Stimulated activated CD8-positive, alpha-beta memory T cell treated with anti-CD3 and anti-CD28 coated beads, Interleukin-4, amount 100 ng/mL, for 1 hour (primary cell): ENCODE measurements at places on chromosomes 12 and 14.

DNA sequence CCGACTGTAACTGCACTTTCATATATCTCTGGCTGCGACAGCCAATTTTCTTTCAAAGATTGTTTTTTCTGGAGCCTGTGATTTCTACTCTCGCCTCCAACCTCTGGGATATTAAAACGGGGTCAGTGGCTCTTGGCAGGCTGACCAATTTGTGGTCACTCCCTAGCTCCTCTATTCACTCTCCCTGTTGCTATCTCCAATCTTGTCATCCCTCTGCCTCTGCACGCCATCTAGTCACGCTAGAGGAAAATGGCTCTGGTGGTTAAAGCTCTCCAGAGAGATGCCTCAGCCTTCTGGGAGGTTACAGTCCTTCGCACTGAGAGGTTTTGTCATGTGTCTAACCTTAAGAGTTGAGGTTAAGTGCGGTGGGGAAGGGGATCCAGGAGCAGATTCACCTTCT lies 59.8 kb upstream of the CISTR start:
- no peak for DNase-seq

- no peak for DNase-seq
Observed at GRCh38 chr12:20423557-20423956, 55.2 kb downstream of the PDE3A start.

DNA sequence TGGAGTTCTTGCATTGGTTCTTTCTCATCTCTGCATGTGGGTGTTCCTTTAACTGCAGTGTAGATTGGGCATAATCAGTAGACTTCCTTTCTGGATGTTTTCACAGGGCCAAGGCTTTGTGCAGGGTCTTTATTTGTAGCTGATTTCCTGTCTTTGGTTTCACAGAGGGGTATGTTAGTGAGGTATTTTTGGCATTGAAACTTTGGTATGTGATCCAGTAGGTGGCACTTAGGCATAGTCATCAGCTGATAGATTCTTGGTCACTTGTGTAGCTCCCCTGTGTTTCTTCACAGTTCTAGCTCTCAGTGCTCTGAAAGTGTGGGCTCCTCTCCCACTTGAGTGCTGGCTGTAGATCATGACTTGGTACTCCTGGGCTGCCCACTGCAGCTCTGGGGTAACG lies 52.7 kb upstream of the LMO3 start:
- no peak for DNase-seq

DNA sequence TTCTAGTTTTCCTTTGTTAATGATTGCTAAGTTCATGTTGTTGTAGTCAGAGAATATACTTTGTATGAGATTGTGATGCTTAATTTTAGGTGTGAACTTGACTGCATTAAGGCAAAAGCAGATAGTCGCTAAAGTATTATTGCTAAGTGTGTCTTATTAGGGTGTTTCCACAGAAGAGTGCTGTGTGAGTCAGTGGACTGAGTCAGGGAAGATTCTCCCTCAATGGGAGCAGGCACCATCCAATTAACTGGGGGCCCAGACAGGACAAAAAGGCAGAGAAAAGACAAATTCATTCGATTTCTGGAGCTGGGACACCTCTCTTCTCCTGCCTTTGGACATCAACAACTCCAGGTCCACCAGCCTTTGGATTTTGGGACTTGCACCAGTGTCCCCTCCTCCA lies 48.5 kb downstream of the BAZ1A start:
- no peak for DNase-seq

- DNase-seq = no peak
Observed at GRCh38 chr14:58082491-58083098, 69.4 kb downstream of the ARMH4 start.

DNA sequence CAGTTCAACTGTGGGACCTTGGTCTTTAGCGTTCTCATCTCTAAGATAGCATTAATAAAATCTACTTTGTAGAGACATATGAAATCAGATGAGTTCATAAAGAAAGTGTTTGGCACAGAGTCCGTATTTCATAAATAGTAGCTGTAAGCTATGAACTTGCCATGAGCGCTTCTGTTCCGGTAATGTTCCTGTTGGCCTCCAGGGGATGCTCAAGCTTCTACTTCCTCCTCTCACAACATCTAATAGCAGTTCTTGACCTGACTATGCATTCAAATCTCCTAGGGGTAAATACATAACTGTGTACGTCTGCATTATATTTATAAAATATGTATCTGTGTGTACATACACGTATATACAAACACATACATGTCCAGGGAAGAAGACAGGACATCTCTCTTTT lies 288.2 kb upstream of the TMPO start:
- DNase-seq = no peak

DNA sequence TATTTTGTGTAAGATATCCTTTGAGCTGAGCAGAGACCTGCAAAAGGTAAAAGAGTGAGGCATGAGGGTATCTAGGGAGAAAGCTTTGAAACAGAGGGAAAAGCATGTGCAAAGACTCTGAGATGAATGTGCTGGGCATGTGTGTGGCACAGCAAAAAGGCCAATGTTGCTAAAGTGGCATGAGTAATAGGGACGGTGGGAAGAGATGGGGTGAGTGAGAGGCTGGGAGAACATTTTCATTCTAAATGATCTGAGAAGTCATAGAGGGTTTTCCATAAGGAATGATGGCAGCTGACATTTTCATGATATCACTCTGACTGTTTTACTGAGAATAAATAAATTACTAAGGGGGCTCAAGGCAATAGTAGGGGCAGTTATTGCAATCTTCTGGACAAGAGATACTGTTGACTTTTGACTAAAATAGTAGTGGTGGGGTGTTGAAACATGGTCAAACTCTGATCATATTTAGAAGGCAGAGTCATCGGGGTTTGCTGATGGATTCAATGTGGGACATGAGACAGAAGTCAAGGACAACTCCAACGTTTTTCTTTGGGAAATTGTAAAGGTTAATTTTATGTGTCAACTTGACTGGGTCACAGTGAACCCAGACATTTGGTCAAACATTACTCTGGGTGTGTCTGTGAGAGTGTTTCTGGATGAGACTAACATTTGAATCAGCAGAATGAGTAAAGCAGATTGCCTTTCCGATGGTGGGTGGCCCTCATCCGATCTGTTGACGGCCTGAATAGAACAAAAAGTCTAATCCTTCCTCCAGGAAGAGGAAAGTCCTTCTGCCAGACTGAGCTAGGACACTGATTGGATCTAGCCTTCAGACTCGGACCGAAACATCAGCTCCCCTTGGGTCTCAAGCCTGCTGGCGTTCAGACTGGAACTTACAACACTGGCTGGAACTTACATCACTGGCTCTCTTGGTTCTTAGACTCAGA lies 193.9 kb upstream of the PLXNC1 start:
- no peak for DNase-seq

GRCh38 chr12:113766131-113766878 lies 199.8 kb downstream of the RBM19 start:
- DNase-seq = no peak

- no peak for DNase-seq
Observed at GRCh38 chr14:22394616-22395015, 194.4 kb downstream of the DAD1 start.

GRCh38 chr14:22533057-22533704 lies 55.8 kb downstream of the DAD1 start:
- no peak for DNase-seq

GRCh38 chr14:68814539-68815297 lies 21.9 kb upstream of the ZFP36L1 start:
- no peak for DNase-seq

DNA sequence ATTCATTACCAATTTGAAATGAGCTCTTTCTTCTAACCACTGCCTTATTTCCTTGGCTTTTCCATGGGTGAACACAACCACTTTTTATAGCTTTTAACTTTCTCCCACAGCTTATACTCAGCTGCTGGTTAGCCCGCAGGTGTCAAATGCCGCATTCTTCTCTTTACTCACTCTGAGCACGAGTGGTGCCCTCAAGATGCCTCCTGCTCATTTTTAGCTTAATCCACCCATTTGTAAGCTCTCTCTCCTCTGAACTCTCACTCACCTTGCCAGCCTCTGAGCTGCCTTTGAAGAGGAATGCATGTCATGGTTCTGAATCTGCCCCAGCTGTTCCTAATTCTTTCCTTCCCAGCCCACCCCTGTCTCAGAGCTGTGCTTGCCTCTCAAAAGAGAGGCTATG lies 449.4 kb upstream of the PRICKLE1 start:
- DNase-seq = no peak

DNA sequence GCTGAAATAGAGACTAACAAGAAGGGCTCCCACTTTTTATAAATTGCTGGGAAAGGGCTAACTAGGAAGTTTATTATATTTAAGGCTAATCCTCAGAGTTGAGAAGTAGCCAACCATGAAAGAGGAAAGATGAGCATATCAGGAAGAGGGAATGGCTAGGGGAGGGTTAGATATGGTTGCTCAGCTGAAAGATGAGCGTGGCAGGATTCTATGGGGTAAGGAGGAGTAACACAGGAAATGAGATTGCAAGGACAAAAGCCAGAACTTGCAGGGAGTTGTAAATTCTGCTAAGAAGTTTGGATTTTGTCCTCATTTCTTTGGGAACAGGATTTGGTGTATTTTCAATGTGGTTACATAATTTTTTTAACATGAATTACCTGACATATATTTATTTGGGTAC lies 127.4 kb upstream of the ATP2B1 start:
- DNase-seq = no peak

DNA sequence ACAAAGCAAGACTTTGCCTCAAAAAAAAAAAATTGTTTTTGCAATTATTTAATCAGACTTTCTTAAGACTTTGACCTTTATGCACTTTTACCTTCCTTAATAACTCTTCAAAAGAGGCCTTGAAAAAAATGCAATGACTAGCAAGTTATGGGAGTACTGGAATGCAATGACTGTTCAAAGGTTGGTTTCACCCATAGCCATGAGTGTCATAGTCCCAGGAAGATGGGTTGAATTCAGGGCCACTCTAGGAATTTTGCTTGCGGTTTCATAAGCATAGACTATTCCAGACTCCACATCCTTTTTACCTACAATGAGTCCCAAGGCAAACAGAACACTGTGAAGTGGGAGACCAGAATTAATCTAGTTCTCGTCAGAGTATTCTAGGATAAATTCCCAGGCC lies 29.4 kb upstream of the DENND5B start:
- DNase-seq = no peak

- DNase-seq = no peak
Observed at GRCh38 chr12:12474471-12474928, 88.2 kb downstream of the DUSP16 start.

DNA sequence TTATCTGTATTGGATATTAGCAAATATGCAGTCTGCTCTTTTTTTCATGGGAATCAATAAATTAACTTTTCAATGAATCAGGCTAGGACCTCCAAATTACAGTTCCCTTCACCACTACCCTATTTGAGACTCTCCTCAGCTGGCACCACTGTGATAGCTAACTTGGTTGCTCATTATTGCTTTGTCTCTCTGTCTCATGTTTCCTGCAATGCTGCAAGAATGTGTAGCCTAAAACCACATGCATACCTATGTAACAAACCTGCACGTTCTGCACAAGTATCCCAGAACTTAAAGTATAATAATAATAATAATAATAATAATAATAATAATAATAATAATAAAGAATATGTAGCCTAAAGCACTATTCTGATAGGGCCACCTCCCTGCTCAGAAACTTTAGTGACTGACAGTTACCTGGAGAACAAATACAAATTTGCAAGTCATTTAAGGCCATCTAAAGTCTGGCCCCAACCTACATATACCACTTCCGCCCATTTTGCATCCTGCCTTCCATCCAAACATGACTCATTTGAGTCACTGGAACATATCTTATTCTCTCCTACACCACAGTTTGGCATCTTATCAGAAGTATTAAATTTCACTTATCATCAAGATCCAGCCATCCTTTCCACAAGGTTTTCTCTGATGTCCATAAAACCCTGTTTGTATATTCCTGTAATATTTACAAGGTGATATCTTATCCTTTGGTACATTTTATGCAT lies 215.1 kb downstream of the LRRK2 start:
- DNase-seq = no peak

GRCh38 chr14:97878206-97878605 lies 1081.0 kb downstream of the VRK1 start:
- no peak for DNase-seq

DNA sequence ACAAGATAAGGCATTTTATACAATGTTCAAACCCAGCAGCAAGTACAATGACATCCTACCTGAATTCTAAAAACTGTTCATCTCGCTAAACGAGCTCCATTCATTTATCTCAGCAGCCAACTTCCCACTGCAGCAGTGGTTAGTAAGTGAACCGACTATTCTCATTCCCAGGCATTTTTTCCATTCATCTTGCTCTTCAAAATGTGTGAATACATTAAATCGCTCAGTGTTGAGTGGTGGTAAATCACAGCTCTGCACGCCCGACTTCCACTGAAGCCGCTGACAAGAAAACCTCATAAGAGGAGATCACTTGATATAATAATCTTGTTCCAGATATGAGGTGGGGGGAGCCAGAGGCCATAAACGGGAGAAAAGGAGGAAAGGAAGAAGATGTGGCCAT lies 746.2 kb upstream of the USP15 start:
- DNase-seq = no peak

GRCh38 chr14:22977434-22977683 lies 5.0 kb downstream of the AJUBA start:
- no peak for DNase-seq

- DNase-seq = no peak
Observed at GRCh38 chr12:124568431-124569374, 1.3 kb upstream of the NCOR2 start.

DNA sequence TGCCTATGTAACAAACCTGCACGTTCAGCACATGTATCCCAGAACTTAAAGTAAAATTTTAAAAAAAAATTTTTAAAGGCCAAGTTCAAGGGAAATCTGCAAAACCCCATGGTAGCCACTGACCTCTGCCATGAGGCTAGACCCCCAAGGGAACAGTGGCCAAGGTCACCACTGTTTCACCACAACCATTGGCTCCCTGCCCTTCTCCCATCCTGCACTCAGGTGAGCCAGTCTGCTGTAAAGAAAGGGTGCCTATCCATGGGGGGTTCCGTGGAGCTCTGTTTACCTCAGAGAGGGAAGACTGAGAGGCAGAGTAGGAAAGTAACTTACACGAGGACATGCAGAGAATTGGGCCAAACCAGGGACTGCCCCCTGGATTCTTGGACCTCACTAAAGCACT lies 38.6 kb downstream of the VWF start:
- no peak for DNase-seq

GRCh38 chr12:86741531-86741930 lies 485.3 kb upstream of the MGAT4C start:
- no peak for DNase-seq

- no peak for DNase-seq
Observed at GRCh38 chr12:73517859-73518258, 1019.8 kb upstream of the ATXN7L3B start.

DNA sequence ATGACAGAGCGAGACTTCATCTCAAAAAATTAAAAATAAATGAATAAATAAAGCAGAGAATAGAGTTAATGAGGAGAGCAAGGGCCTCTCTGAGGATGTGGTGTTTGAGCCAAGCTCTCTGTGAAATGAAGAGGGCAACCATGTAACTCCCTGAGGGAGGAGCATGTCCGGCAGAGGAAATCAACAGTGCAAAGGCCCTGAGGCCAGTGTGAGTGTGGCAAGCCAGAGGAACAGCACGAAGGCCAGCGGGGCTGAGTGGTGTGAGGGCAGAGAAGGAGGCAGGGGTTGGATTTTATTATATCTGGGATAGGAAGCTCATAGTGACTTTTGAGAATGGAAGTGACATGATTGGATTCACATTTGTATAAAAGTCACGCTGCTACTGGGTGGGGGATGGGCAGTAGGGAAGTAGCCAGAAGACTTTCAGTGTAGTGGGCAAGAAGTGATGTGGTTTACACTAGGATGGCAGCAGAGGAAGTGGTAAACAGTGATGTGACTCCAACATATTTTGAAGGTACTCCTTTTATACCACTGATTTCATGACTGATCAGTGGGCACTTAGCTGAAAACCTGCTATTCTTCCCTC lies 10.3 kb upstream of the LRP1-AS start:
- no peak for DNase-seq

- DNase-seq = no peak
Observed at GRCh38 chr12:62259631-62259992, 592 bp upstream of the USP15 start.
